Liver (tissue), 10 donors: ENCODE measurements at places on chromosomes 12 and 14.

- no peak overlapping the region for H3K4me3 ChIP-seq
- H3K27ac ChIP-seq: no peak overlapping the region
- no peaks in the 10 kb centered on the region for H3K4me1 ChIP-seq
- H3K27me3 ChIP-seq: no peaks in the 10 kb centered on the region
Measured at GRCh38 chr12:21413369-21414277, 23.8 kb upstream of the PYROXD1 start.

DNA sequence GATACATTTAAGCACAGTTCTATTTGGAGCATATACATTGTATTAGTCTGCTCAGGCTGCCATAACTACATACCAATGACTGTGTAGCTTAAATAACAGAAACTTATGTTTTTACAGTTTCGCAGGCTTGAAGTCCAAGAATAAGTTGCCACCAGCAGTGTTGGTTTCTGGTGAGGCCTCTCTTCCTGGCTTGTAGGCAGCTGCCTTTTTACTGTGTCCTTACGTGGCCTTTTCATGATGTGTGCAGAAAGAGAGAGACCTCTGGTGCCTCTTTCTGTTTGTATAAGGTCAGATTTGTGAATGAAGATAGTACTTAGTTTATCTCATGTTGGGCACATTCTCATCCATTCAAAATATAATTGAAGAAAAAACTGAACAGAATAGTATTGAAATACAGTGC is 636.6 kb downstream of the FLRT2 start:
- H3K27me3 ChIP-seq: no peaks in the 10 kb centered on the region
- no peaks in the 10 kb centered on the region for H3K4me1 ChIP-seq
- no peak for DNase-seq

DNA sequence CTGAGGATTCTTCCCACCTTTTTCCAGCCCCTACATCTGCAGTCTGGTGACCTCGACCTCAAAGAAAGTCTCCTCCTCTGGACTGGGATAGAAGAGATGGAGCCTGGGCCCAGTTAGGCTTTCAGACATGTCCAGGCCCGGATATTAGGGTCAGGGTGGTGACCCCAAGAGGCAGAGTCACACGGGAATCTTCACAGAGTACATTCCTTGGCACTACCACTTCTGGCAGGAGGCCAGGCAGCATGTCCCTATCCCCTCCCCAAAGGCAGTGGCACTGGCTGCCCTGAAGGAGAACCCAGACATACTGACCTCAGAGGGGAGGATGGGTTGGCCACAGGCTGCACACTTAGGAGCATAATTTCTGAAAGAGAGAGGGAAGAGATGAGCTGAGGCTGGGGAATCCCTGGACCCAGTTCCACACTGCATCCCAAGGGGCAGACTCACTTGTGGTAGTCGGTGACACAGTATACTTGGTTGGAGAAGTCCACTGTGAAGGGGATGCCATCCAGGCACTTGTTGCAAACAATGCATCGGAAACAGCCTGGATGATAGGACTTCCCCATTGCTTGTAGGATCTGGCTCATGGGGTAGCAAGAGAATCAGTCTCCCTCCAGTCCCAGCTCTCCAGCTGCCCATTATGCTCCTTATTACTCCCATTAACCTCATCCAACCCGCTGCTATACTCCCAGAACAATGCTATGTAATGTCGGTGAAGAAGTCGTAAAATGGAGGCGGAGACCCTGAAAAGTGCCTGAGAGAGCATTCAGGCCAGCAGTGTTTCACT is 7.6 kb downstream of the AJUBA start:
- H3K36me3 ChIP-seq: peaks cover 5% of the 10 kb centered on the region
- no peaks in the 10 kb centered on the region for H3K27me3 ChIP-seq
- peaks cover 16% of the 10 kb centered on the region for H3K4me1 ChIP-seq
- peak overlapping the region; percentile 6 for H3K27ac ChIP-seq
- H3K4me3 ChIP-seq: no peak overlapping the region

GRCh38 chr14:100130521-100130920 is 28.9 kb downstream of the DEGS2 start:
- no peak for DNase-seq
- H3K27me3 ChIP-seq: no peaks in the 10 kb centered on the region
- no peaks in the 10 kb centered on the region for H3K4me1 ChIP-seq
- H3K36me3 ChIP-seq: peaks cover 16% of the 10 kb centered on the region

- no peaks in the 10 kb centered on the region for H3K4me1 ChIP-seq
- no peak overlapping the region for H3K27ac ChIP-seq
- no peaks in the 10 kb centered on the region for H3K27me3 ChIP-seq
- no peak for DNase-seq
Measured at GRCh38 chr14:95452176-95452892, 64.1 kb downstream of the SYNE3 start.

DNA sequence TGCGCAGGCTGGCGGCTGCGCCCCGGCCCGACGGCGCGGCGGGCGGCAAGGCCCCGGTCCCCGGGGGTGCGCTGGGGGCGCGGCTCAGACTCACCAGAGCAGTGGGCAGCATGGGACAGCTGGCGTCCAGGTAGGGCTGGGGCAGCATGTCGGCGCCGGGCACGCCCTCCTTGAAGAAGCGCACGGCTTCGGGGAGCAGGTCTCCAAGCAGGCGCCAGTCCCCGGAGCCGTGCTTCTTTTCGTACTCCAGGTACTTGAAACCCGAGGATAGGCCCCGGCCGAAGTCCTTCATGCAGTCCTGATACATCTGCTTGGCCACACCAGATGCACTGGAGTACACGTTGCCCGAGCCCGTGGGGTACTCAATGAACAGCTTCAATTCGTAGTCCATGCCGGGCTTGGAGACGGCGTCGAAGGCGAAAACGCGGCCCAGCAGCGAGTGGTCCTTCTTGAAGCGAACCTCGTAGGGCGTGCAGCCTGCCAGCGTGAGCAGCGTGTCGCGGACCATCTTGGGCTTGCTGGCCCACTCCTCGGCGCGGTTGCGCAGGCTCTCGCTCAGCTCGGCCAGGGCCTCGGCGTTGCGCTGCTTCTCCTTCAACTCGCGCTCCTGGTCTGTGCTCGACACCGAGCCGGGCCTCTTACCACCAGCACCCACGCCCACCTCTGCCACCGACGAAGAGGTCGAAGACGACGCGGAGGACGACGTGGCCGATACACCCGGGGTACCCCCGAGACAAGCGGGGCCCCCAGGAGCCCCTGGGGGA is 2.2 kb downstream of the IRF2BPL start:
- peak overlapping the region; percentile 99 for H3K27ac ChIP-seq
- peaks cover 52% of the 10 kb centered on the region for H3K4me1 ChIP-seq
- peak overlapping the region; percentile 96 for H3K4me3 ChIP-seq
- no peaks in the 10 kb centered on the region for H3K27me3 ChIP-seq

GRCh38 chr12:32587581-32588495 is 91.3 kb upstream of the DNM1L start:
- no peak overlapping the region for H3K4me3 ChIP-seq
- peaks cover 15% of the 10 kb centered on the region for H3K36me3 ChIP-seq
- H3K4me1 ChIP-seq: no peaks in the 10 kb centered on the region
- no peaks in the 10 kb centered on the region for H3K27me3 ChIP-seq

DNA sequence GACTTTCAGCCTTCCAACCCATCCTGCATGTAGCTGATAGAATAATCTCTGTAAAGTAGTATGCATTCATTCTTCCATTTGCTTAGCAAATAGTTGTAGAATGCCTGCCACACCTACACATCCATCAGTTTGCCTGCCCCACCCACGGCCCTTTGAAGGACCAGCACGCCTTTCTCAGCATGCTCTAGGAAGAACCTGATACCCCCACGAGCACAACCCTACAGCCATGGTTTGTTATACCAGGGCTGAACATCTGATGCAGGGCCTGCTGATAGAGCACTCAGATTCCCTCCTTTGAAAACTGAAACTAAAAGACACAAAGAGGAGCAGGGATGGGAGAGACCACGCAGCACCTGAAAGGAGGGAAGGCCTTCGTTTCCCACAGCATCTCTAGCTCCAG is 205.1 kb downstream of the ANO2 start:
- peak; percentile 24 for DNase-seq
- no peaks in the 10 kb centered on the region for H3K36me3 ChIP-seq
- no peak overlapping the region for H3K27ac ChIP-seq
- no peaks in the 10 kb centered on the region for H3K27me3 ChIP-seq
- no peak overlapping the region for H3K4me3 ChIP-seq

DNA sequence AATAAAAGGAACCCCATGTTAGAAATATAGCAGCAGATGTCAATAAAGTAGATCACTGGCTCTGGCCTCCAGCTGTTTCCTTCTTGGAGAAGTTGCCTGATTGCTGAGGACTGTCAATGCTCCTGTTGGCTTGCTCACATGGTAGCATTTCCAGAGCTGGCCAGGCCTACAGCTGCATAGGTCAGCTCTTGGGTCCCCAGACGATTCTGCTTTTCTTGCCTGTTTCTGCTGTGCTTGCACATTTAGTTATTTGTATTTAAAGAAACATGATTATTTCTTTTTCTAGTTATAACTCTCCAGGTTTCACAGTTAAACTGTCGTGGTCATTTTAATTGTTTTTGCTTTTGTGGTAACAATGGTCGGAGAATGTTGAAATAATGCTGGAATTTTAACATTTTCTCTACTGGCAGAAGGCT is 7.2 kb downstream of the NAV3 start:
- H3K4me1 ChIP-seq: peaks cover 7% of the 10 kb centered on the region
- no peak overlapping the region for H3K27ac ChIP-seq
- no peaks in the 10 kb centered on the region for H3K36me3 ChIP-seq

DNA sequence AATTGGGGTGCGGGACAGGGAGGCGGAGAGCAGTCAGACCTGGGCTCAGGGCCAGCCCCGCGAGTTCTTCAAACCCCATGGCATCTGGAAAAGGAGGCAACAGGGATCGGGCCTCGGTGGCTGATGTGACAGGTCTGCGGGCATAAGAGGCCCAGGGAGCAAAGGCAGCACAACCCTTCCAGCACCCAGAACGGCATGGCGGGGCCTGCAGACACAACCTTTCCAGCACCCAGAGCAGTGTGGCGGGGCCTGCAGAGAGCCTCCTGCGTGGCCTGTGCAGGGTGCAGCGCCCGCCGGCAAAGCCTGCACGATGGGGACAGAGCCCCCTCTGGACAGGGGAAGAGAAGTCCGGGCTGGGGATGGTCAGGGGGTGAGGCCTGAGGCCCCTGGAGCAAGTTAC is 26.2 kb upstream of the TRAF3 start:
- no peaks in the 10 kb centered on the region for H3K27me3 ChIP-seq
- DNase-seq: no peak
- H3K4me1 ChIP-seq: no peaks in the 10 kb centered on the region
- no peak overlapping the region for H3K4me3 ChIP-seq

GRCh38 chr12:125742413-125742812 is 677.2 kb downstream of the AACS start:
- H3K36me3 ChIP-seq: no peaks in the 10 kb centered on the region
- no peak for DNase-seq
- H3K4me1 ChIP-seq: no peaks in the 10 kb centered on the region
